NCI-H526 treated with DMSO at 0.1 percent for 48 hours (cell line): ENCODE measurements at places on chromosomes 3 and 15.
A peak's percentile ranks its signal among the peaks of the same experiment; 100 is the strongest.

DNA sequence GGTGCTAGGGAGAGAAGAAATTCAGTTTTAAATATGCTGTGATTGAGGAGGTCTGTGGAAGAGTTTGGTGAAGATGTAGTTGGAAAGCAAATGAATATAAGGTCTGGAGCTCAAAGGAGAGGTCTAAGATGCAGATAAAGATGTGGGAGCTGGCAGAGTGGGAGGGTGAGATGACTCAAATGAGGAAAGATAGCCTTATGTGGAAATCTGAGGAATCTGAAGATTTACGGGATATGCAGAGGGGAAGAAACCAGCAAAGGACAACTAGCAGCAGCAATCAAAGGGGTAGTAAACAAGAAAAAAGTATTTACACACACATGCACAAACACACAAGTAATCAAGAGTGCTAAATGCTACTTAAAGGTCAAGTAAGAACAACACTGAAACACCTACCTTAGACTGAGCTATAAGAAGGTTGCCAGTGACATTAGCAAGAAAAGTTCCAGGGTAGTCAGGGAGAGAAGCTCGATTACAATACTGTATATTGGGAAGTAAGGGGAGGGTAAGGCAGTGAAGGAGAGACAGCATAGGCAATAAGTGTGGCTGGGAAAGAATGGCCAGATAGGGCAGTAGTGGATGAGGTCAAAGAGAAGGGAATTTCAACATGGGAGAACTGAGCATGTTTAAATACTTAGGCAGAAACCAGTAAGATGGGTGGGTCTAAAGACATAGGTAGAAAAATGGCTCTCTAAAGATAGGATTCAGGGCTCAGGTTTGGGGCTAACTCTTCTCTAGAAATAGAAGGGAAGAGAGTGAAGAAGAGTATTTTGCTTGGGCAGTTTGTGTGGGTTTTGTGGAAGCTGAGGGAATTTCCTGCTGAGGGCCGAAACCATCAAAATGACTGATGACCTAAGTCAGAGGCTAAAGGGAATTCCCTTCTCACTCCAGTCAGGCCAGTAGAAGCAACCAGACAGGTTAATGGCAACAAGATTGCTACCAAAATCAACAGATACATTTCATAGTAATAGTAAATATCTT is 8.9 kb downstream of the CMTM6 start:
- no peak for DNase-seq

DNA sequence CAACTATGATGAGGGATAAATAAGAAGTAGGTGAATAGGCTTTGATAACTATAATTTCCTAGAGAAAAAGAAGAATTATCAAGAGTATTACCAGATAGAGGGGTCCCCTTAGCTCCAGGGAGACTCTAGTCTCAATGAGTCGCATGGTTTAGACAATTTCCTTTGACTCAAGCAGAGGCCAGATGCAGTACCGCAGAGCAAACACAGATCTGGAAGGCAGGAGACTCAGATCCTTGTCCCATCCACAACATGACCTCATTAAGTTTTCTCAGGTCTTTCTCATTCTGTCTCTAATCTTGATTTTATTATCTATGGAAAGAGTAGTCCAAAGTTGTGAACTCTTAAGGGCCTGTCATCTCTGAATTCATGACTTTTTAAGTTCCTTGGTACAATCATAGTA is 987.9 kb downstream of the NTRK3 start:
- DNase-seq: no peak

DNA sequence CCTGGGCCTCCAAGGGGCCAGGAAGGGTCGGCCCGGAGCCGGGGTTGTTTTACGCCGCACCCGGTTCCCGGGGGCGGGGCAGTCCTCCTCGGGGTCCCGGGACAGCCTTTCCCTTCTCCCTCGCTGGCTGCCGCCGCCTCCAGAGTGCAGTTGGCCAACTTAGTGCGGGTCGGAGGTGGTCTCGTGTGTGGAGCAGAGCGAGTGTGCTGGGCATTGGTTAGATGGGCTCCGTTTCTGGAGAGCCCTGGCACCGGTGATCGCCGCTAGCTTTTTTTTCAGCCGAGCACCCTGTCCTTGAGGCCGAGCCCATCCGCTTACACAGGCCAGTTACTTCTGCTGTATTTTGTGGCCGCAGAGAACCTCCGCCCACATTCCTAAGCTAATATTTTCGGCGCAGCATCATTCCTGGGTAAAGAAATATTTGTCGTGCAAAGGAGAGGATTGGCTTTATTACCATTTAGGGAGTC is 585 bp downstream of the KIF23 start:
- peak; percentile 52 for DNase-seq

DNA sequence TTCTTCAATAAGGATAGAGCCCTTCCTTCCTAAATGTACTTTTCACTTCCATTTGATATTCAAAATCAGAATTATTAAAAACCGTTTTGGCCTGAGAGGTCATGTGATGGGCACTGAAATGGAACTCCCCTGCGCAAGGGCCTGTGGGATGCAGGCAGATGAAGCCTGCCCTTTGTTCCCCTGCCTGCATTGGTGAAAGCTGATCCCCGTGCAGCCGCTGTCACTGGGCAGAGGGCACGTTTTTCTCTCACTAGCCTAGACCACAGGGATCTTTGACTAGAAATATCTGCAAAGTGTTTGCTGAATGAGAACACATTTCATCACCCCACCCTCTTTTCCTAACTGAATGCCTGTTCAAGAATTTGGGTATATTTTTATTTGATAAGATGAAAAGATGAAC is 74.9 kb downstream of the TIPARP start:
- peak; percentile 45 for DNase-seq

DNA sequence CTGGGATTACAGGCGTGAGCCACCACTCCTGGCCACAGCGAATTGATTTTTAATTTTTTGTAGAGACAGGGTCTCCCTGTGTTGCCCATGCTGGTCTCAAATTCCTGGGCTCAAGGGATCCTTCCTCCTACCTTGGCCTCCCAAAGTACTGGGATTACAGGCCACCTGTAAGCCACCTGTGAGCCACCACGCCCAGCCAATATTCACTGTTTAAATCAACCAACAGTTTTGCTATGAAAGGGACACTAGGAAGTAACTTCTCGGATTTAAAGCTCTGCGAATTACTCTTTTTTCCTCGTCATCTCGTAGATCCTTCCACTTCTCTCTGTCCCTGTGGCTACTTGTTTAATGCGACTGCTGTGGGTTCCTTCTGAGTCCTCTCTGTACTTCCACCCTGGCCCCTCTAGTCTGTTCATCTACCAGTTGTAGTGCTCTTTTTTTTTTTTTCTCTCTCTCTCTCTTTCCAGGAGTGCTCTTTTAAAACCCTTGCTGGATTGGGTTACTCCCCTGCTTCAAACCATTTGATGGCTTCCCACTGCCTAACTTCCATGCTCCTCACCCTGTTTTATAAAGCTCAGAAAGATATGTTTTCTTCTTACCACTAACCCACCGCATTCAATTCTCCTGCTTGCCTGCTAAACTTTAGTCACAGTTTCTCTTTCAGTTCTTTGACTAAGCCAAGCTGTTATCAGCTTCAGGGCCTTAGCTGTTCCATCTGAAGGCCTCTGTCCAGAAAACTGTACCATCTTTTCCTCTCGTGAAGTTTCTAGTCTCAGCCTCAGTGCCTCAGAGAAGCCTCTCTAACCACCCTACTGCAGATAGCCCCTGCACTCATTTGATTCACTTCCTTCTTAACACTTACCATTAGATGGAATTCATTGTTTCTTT is 12.4 kb downstream of the RTF1 start:
- no peak for DNase-seq

DNA sequence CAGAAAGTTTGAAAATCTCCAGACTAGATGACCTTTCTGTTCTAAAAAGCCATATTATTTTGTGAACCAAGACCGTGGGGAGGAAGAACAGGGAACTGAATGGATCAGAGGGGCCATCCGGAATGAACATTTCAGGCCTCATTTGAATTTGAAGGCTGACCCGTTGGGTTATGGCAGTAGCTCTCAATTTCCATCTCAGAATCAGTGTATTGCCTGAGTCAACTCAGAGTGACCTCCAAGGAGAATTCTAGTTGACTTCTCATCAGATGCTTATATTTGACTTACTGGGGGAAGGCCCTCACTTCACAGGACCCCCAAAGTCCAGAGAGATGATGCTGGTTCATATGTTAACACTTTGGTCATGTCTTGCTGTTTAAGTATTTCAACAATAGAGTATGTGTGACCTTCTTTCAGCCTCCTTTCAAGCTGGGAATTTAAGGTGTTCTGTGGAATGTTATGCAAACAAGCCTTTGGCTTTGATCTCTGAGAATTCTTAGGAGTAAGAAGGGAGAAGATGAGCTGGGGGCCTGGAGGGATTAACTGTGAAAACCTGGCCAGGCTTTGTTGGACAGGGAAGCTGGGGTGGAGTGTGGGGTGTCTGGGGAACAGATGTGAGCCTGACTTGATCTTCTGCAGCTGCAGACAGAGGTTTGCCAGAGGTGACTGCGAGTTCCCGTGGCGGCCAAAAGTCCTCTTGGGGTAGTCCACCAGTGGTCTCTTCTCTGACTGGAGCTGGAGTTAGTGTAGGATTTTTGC is 111.2 kb upstream of the RGMA start:
- no peak for DNase-seq

DNA sequence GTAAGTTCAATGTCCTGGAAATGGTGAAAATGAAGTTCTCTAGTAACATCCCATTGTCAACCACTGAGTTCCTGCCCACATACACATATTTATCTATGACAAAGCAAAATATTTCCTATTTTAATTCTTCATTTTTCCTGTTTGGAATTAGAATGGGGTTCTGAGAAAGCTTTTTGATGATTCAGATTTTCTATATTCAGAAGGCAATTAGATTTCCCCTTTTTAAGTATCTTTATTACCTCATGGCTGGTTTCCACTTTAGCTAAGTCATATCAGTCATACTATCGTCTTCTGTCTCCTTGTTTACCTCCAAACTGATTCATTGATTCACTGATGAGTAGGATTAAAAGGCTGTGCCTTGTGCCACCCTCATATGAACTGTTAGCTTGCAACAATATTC is 17.9 kb downstream of the ETFA start:
- no peak for DNase-seq

GRCh38 chr15:57302640-57303257 is 73.6 kb upstream of the CGNL1 start:
- peak; percentile 12 for DNase-seq

DNA sequence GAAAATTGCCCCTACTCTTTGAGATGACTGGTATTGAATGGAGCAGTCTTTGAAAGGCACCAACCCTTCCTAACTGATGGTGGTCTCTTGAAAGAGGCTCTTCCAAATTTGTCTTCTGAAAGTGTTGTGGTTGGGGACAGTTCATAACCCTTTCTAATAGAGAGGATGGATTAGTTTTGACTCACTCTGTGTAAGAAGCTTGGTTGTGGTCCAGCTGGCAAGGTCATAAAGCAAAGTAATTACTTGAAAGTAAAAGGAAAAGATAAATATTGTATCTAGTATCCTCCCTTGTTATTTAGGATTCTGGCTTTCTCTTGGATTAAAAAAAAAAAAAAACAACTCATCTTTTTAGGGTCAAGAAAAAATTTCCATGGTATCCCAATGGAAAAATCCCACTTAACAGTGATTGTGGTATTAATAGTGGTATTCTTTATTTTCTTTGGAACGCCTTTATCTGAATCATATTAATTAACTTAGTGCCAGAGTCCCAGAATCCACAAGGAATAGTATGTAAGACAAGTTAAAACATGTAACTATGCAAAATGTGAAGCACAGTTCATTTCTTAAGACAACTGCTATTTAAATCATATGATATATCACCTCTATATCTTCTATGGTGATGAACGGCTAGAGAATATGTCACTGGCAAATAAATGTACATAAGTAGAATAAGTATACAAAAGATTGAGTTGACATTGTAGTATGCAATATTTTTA is 469.3 kb upstream of the CDIN1 start:
- DNase-seq: no peak

GRCh38 chr15:39680868-39681267 is 100.0 kb downstream of the THBS1 start:
- no peak for DNase-seq

- no peak for DNase-seq
Measured at GRCh38 chr15:74626752-74627692, 11.4 kb downstream of the CLK3 start.

- no peak for DNase-seq
Measured at GRCh38 chr3:169405076-169405475, 258.4 kb downstream of the MECOM start.

- no peak for DNase-seq
Measured at GRCh38 chr3:52483577-52484381, 11.4 kb upstream of the STAB1 start.

DNA sequence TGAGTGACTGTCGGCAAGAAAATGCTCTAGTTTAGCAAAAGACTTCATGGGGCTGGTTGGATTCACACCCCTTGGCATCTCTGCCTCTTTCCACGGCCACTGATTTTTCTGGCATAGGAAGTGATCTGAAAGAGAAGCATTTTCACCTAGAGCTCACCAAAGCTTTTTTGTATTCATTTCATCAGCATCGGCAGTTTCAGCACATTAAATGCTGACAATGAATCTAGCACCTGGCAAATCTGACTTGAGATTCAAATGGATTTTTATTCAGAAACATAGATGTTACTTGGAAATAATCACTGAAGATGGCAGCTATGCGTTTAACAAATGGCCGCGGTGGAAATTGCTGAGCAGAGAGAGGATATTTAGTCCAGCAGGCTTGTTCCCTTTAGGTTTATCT is 155.9 kb downstream of the MEIS2 start:
- no peak for DNase-seq

DNA sequence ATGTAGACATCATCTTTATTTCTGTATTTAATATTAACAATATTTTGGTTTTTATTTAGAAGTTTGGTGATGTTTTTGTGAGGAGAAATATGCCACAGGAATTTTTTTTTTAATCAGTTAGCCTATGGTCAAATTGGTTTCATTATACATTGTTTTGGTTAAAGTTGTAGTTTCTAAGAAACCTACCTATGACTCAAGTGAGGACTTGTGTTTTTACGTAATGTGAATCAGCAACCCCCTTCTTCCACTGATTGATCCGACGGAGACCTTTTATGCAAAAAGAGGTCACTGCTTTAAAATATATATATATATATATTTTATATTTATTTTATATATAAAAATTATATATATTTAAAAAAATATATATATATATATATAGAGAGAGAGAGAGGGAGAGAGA is 698.1 kb downstream of the FHIT start:
- no peak for DNase-seq

DNA sequence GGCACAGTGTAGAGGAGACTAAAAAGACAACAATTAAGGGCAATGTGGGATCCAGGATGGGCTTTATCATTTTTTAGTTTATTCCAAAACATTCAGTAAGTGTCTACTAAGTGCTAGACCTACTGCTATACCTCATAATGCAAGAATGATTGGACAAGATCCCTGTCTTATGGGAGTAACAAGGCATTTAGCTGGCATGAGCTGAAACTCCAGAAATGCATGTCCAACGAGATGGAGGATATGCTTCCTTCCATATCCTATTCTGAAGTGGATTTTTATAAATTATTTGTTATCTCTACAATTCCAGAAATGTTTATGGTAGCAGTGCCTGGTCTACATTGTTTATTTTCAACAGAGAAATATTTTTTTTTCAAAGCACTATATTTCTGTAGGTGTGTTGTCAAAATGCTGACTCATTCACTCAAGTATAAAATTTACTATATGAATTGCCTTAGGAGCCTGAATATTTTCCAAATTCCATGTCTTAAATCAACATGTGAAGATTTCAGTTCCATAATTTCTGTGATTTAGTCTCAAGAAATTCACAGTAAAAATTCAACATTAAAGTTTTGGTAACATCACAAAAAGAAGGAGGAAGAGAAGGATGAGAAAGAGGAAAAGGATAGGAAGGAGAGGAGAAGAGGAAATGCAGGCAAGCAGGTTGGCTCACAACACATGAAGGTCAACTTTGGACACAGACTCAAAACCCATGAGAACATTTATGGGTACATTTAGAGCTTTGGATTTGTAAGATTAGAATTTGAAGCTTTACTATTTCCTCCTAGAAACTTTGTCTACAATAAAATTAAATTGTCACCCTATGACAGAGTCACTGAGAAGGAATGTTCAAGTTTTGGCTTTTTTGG is 88.6 kb downstream of the P3H2 start:
- DNase-seq: no peak
